Central memory CD4-positive, alpha-beta T cell (primary cell): ENCODE measurements at places on chromosomes 5 and 9.

GRCh38 chr9:38371495-38371894 lies 21.0 kb upstream of the ALDH1B1 start:
- DNase-seq, result no peak

GRCh38 chr5:179801304-179802206 lies 5.1 kb downstream of the MGAT4B start:
- DNase-seq, result peak; percentile 75

DNA sequence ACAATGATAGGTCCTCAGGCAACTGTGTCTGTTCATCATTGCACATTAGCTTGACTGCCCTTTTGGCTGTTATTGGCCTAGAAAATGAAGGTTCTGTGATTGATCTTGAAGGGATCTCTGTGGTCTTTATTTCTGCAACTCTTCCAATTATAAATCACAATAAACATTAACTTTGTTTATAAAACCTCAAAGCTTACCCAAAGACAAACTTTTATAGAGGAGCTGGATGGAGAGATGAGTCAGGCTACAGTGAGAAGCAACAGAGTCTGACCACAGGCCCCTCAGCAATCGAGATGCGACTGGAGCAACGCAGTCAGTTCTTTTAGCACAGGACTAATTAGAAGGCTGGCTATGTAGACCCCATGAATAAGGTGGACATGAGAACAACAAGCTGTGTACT lies 5.3 kb downstream of the MACROH2A1 start:
- no peak for DNase-seq

GRCh38 chr9:14051419-14051818 lies 262.5 kb downstream of the NFIB start:
- DNase-seq, result no peak

- no peak for DNase-seq
These were observed 16.0 kb upstream of the ZCCHC7 start for GRCh38 chr9:37104183-37104889.

DNA sequence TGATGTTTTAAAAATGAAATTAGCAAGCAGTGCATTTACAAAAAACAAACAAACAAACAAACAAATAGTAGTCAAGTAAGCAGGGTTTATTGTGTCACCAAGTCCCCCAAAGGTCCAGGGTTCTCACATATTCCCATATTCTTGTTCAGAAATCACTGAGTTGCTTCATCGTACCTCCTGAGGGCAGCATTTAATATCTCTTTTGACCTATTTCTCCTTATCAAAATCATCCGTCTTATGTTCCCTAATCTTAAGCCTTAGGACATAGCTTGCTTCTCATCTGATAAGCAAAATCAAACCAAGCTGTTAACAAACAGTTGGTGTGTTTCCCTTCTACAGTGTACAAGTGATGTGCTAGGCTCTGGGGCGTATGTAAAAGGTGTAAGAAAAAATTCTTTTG lies 109.5 kb upstream of the MAN2A1 start:
- DNase-seq, result no peak

GRCh38 chr9:93292288-93292615 lies 108.3 kb downstream of the WNK2 start:
- DNase-seq, result no peak

DNA sequence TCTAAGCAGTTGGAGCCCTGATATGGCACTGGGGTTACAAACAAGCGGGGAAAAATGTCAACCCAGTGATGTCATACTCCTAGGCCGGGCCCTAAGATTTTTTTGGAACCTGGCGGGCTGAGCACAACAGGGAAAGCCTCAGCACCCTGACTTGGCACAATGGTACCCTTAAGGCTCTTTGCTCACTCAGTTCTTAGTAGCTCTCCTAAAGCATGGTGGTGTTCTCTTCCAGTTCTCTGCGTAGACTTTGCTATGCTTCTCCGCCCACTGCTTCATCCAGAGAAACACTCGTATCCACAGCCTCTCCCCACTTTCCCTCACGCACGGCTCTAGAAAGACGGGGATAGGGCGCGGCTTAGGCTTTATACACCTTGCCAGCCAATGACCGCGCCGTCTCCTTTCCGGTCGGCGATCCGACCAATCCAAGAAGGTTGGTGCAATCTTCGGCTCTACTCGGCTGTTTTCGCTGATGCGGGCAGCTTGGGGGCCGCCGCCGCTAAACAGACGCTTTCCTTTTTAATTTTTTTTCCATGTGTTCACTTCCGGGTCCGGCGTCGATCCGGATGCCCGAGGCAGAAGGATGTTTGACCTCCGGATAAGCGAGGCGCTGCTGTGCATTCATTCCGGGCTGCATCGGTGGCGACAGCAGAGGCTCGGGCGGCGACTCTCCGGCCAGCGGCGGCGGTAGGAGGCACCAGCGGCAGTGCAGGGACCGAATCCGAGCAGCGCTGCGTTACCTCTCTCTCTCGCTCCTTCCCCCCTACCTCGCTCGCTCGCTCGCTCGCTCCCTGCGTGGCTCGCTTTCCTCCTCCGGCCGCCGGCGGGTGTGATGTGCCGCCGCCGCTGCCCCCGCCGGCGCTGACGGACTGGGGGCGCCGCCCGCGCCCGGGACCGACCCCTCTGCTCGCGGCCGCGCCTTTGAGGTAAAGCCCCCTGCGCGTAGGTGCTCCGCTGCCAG lies at the start of gene CSNK1G3:
Gene CSNK1G3 (plus strand): TSS at position 530 of the 958 bp plus-strand sequence. CDS start 33,487 bp downstream, outside the sequence.
- DNase-seq, result peak; percentile 92

GRCh38 chr5:65672796-65673195 lies 48.0 kb downstream of the SHLD3 start:
- no peak for DNase-seq

- no peak for DNase-seq
These were observed 11.8 kb downstream of the BTNL8 start for GRCh38 chr5:180910735-180911134.

- DNase-seq, result no peak
These were observed 101.3 kb downstream of the NPR3 start for GRCh38 chr5:32812399-32812798.

DNA sequence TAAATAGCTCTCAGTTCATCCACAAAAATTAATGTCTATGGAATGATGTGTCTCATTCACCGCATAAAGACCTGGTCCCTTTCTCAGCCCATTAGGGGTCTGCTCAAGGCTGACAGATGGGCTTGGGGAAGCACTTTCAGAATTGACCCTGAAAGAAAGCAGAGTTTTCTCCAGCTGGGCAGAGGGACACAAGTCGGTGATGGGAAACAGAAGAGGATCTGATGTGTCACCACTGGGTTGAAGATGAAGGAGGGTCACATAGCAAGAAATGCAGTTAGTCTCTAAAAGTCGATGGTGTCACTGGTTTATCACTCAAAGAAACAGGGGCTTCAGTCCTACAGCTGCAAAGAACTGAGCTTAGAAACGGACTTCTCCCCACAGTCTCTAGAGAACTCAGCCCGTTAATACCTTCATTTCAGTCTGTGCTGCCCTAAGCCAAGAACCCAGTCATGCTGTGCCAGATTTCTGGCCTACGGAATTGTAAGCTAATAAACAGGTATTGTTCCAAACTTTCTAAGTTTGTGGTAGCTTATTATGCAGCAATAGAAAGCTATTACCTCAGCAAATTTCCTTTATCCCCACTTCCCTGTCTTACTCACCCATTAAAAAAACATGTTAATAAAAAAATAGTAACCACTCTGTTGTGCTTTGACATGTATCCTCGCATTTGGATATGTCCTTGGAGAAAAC lies 64.6 kb downstream of the ADAMTS12 start:
- no peak for DNase-seq

DNA sequence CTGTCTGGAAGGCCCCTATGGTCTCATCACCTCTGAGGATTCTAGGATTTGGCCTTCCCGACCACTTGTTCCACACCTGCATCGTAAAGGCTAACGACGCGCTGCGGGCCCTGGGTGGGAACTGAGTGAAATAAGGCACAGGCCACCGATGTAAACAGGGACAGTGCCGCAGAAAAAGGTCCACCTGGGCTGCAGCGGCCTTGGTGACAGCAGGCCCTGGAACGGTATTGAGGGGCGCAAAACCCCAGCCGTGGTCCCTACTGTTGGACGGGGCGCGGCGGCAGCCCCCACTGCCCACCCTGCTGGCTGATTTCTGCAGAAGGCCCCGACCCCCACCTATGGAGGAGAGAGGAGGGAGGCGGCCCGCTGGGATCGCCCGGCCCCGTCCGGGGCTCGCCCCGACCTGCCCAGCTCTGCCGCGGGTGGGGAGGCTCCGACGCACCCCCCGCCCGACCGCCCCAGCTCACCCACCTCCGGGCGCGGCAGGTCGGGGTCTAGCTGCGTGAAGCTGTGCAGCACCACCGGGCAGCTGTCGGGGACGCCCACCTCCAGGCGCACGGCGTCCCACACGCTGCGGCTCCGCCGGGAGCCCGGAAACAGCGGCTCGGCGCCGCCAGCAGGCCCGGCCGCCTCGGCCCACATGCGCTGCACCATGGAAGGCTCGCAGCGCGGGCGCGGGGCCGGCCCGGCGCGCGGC lies 391 bp downstream of the RALGDS start:
- no peak for DNase-seq

GRCh38 chr9:98523231-98523901 lies 185.4 kb downstream of the GABBR2 start:
- no peak for DNase-seq

- DNase-seq, result no peak
These were observed 34.8 kb downstream of the SNX24 start for GRCh38 chr5:122880170-122880689.

DNA sequence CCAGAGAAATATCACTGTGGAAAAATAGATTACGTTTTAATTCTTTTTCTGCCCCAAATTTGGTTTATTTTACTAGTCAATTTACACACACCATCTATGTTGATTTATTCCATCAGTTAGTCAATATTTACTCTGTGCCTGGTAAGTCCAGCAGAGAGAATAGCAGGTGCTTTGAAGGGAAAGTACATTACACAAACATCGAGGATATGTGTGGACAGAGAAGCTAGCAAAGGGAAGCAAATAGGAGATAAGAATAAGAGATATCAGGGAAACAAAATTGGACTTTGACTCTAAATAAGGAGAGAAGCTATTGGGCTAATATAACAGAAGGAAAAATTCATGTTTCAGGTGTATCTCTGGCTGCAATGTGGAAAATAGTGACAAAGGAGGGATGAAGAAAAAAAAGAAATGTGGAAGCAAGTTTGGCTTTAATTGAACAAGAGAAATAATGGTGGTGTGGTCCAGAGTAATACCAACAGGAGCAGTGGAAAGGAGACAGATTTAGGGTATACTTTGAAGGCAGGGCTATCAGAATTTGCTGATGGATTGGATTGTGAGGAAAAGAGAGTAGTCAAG lies 587.7 kb upstream of the CDH6 start:
- no peak for DNase-seq

GRCh38 chr5:89981878-89982773 lies 427.4 kb downstream of the CETN3 start:
- no peak for DNase-seq

DNA sequence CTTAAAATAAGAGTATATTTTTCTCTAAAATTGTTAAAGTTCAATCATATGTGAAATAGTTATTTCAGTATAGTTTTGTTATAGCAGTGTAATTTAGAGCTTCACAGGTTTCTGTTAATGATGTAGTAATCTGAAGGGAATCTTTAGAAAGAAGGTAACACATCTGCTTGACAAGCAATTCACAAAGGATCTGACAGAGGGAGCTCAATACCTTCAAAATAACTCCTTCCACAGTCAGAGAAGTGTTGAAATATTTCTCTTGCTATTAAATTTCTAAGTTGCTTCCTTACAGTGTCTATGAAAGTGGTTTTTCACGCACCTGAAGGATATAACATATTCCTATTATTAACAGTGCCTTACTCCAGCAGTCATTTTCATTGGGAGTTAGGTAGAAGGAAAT lies 44.9 kb downstream of the SLC25A51 start:
- DNase-seq, result no peak

GRCh38 chr9:129362287-129363000 lies 184.4 kb upstream of the IER5L start:
- DNase-seq, result no peak

DNA sequence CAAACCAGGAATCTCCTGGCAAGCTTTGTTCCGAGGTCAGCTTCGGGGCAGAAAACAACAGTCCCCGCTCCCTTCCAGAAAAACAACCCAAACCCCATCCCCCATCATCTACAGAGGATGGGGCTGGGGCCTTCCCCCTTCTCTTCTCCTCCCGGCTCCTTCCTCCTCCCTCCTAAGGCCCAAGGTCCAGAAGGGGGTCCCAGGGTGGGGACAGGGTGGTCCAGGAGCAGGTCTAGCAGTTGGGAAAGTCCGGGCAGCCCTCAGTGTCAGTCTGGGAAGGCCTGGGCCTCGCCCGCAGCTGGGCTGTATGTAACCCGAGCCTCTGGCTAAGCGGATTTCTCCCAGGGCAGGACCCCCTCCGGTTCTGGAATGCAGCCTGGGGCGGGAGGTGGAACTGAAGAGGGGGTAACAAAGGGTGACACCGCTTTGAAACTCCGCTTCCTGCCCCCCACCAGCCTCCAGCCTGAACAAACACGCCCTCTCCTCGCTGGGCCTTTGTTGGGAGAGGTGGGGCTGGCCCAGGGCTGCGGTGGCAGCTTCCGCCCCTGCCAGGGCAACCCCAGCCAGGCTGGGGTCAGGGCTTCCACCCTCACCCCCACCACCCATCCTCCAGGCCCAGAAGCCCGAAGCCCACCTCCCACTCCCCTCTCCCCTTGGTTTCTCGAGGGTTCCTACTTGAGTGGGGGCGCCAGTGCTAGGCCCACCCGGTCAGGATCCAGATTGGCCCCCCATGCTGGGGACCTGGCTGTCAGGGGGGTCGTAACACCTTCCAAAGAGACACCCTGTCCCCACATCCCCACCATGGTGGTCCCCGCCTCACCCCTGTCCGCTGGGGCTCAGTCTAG lies 63.5 kb downstream of the C9orf50 start:
- no peak for DNase-seq

- DNase-seq, result peak; percentile 30
These were observed at the start of gene GCNT4 for GRCh38 chr5:75052192-75053053. Gene GCNT4, minus strand, starts transcription at chr5:75052558. Its CDS starts 22,521 bp downstream, at chr5:75030037.

DNA sequence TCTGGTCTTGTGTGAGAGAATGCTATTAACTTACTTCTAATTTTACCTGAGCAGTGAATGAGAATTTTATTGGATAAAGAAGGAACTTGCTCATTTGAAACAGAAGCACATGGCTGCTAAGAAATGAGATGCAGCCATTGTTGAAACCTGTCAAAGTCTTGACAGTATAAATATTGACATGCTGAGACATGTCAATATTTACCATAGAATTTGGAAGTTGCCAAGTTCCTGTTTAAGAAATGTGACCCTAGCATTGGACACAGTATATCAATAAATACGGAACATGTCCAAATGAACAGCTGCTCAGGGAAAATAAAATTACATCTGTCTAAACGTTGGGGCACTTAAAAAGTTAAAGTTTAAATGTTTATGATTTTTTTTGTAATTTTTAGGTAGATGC lies 7.8 kb downstream of the XRCC4 start:
- no peak for DNase-seq

GRCh38 chr5:180598316-180598701 lies 7.0 kb upstream of the SCGB3A1 start:
- no peak for DNase-seq
